ENCODE measurements at places on chromosomes 3 and 15.

DNA sequence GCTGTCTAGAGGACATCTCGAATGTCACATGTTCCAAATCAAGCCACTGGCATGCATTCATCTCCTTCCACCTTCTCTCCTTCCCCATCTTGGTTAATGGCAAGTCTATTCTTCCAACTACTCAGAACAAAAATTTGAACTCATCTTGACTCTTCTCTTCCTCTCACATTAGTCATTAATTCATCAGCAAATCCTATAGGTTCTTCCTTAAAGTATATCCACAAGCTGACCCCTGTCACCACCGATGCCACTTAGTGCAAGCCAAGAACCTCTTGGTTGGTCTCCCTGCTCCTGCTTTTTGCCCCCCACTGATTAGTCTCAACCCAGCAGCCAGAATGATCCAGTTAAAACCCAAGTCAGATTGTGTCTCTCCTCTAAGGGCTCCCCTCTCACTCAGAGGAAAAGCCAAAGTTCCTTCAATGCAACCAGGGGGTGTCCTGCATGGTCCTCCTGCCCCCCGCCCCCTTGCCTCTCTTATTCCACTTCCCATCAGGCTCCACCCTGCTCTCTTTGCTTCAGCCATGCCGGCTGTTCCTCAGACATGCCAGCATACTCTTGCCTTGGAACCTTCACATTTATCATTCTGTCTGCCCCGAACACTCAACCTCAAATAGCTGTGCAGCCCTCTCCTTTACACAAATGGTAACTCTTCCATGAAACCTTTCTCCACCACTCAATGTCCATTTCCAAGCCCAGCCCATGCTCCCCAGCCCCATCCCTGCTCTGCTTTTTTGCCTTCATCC, 1.0 kb upstream of the GALNT15 start:
- no peak for DNase-seq

GRCh38 chr3:48372377-48372770, 355 bp downstream of the FBXW12 start:
- no peak for DNase-seq

- DNase-seq = no peak
Observed at GRCh38 chr3:161737171-161737570, 240.6 kb downstream of the OTOL1 start.

DNA sequence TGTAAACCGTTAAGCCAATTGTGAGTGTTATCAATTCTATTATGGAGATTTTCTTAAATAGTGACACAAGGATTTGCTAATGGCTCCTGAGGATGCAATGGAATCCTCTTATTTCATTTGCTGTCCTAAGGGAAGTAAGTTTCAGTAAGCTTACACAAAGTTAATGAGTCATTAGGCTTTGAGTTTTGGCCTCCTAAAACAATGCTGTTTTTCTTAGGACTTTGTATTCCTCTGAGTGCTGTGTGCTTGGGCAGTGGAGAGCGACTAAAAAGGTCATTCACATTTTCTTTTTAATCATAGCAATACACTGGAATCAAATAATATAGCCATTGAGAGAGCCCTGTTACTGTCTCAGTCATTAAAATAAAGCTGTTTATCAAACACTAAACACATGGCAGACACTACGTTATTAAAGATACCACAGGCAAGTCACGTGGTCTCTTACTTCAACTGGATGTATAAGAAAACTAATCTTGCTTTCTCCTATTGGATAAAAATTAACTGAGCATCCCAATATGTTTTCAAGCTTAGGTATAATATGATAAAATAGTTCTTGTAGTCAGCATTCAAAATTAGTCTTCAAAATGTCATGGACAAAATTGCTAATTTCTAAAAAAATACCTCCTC, 290.8 kb downstream of the NLGN1 start:
- DNase-seq = no peak

GRCh38 chr3:197713477-197713822, 23.3 kb downstream of the RUBCN start:
- DNase-seq = no peak

Measured in C1 segment of cervical spinal cord (tissue), 14 donors.